Ammon's horn (tissue), 1 donor: ENCODE measurements at places on chromosomes 16 and 17.

- no peak for DNase-seq
Observed at GRCh38 chr17:58081646-58082340, 1.4 kb upstream of the DYNLL2 start.

DNA sequence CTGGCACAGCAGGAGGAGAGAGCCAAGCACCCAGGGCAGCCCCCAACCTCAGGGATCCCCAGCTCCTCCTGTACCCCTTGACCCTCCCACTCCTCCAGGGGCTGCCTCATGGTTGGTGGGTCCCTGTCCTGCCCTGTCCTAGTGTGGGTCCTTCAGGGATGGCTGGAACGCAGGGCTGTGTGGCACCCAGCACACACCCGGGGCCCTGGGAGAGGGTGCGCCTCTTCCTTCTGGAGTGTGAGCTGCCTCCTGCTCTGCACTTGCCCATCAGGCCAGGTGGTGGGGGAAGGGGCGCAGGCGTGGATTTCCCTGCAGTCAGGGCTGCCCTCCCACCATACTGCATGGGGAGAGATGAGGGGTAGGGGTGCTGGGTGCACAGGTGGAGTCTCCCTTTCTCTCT, 42.6 kb downstream of the SOCS1 start:
- no peak for DNase-seq

- no peak for DNase-seq
Observed at GRCh38 chr17:43877451-43878155, 29.7 kb downstream of the MPP2 start.

DNA sequence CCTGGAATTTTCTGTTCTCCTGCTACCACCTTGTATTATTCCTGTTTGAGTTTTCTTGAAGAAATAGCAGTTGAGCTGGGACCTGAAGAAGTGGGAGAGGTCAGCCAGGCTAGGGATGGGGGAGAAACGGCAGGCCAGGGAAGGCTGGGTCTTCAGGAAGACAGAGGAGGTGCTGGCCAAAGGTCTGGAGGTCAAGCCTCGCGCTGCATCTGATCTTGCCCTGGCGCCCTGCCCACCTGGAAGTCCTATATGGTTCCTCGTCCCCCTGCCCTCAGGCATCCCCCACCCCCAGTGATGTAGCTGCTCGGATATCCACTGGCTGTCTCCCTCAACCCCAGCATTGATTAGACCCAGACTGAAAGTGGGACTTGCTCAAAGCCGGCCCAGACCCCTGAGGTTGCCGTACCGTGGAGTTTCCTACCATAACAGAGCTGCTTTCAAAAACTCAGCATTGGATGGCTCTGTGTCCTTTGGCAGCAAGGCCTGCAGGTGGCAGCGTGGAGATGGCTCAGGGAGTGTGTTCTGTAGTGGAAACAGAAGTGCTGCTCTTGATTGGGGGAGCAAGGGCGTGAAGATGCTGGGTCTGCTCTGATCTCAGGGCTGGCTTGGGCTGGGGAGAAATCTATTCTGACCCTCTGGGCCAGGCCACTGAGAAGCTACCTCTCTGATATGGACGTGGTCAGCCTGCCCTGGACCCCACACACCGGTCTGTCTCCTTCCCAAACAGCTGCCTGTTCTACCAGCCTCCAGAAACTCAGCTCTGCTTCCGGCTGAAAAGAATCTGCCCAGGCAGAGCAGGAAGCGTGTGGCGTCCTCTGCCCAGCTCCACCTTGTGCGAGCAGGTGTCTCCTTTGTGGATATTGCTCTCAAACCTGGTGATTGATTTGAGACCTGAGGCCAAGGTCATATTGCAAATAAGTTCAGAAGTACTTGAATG, 107.0 kb upstream of the CACNG5 start:
- peak; percentile 90 for DNase-seq

DNA sequence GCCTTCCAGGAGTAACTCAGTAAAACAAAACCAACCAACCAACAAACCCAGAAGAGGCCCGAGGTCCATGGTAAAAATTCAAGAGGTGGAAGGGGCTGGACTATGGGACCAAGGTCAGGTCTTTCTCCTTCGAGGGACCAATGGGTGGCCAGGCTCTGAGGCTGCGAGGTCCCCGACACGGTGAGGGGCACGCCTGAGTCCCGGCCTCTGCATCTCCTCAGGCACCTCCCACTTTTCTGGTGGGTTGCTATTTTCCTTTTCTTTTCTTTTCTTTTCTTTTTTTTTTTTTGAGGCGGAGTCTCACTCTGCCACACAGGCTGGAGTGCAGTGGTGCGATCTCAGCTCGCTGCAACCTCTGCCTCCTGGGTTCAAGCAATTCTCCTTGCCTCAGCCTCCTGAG, 18.0 kb downstream of the CD7 start:
- DNase-seq: no peak
